ENCODE measurements at places on chromosomes 5 and 9.

DNA sequence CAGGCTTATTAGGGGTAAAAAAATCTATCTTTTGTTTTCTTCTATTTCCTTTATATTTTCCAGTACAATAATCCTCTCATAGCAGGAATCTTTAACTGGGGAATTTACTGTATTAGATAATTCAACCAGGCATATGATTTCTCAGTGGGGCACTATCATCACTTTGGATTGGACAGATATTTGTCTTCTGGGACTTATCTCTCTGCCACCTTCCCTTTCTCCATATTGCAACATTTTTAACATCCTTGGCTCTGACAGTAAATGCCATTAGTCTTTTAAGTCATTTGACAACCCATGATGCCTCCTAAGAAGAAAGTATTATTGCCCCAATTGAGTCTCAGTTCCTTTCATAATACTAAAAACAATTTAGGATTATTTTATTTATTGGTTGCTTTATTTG lies 304.1 kb downstream of the FGF10 start:
- DNase-seq: no peak

DNA sequence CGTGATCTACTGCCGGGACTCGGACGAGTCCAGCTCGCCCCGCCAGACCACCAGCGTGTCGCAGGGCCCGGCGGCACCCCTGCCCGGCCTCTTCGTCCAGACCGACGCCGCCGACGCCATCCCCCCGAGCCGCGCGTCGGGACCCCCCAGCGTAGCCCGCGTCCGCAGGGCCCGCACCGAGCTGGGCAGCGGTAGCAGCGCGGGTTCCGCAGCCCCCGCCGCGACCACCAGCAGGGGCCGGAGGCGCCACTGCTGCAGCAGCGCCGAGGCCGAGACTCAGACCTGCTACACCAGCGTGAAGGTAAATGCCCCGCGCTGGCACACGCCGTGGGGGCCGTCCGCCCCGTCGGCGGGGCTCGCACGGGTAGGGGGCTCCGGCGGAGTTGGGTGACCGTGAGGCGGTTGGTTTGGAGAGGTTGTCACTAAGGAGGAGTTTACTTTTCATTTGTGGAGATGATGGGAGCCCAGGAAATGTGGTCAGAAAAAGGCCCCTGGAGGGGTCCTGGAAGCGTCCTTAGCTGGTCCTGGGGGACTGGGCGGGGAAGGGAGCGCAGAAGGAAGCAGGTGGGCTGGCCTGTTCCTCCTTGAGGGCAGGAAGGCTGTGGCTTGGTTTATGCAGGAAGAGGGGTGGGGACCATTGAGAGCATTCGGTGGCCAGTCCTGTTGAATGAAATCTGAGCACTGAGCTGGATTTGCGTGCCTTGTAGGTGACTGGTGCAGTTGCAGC lies 647 bp downstream of the PDE8B start:
- DNase-seq: no peak

DNA sequence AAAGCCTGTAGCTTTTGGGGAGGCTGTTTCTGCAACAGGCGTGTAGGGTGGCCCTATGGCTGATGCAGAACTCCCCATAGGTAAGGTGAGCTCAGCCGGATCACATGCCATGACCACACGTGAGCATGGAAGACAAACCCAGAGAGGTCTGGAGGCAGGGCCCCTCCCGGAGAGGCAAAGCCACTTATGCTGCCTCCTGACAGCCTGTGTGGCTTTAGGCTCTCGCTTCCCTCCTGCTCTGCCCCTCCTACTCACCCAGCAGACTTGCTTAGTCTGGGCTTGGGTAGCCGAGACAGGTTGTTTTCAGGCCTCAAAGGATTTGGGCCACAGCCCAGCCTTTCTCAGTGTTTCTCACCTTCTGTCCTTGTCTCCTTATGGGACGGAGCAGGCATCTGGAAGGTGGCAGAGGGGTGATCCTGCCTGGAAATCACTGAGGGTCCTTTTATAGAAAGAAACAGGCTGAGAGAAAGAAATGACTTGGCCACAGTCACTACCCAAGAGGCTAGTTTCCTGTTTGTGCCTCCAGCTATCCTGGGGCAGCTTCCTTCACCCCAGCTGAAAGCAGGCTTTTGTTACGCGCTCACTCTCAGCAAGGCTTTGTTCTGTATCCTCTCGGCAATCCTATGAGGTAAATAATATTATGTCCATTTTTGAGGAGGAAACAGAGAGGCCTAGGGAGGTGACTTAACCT lies 89.9 kb downstream of the DAB2IP start:
- DNase-seq: no peak

- no peak for DNase-seq
These were observed 13.6 kb downstream of the LCN10 start for GRCh38 chr9:136729144-136729543.

DNA sequence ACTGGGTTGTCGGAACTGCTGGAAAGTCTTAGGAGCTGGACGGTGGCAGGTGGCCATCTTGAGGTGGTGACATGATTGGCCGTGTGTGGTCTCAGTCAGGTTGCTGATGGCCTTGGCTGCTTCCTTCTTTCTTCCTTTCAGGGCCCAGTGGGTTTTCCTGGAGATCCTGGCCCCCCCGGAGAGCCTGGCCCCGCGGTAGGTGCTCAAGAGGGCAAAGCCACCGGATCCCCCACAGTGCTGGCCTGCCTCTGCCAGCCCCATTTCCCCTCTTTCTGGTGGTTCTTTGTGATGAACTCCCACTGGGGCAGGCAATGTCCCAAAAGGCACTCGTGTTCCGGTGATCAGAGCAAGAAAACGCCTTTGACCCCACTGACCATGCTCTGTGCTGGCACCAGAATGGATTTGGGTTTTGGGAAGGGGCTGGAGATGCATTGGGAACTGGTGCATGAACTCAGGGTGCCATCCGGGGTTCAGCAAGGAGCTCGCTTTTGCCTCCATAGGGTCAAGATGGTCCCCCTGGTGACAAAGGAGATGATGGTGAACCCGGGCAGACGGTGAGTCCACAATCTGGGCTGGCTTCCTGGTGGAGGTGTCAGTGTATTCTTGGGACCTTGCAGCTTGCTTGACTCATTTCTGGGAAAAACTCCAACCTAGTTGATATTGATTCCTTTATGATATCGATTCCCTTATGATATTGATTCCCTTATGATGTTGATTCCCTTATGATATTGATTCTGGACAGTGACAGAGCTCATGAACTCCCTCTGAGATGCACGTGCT lies 65.0 kb upstream of the FCN2 start:
- no peak for DNase-seq

- no peak for DNase-seq
These were observed 12.3 kb downstream of the IFNA21 start for GRCh38 chr9:21154018-21154608.

GRCh38 chr5:139707445-139708003 lies 59.4 kb downstream of the CXXC5 start:
- no peak for DNase-seq

DNA sequence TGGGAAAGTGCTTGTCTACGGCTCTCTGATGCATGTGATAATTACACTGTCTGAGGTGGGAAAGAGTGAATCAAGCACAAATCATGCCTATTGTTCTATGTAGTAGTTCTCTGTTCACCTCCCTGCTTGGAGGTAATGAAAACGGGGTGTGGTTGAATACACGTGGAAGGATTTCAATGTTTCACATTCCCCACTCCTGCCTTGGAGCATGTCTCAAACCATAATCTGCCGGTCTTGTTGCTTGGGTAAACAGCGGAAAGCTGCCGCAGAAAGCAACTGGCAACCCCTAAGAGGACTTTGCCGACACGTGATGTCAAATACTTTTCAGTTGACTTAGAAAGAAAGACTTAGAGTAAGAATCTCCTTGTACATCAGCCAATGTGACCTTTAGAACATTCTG lies 63.5 kb upstream of the MOCS2 start:
- no peak for DNase-seq

DNA sequence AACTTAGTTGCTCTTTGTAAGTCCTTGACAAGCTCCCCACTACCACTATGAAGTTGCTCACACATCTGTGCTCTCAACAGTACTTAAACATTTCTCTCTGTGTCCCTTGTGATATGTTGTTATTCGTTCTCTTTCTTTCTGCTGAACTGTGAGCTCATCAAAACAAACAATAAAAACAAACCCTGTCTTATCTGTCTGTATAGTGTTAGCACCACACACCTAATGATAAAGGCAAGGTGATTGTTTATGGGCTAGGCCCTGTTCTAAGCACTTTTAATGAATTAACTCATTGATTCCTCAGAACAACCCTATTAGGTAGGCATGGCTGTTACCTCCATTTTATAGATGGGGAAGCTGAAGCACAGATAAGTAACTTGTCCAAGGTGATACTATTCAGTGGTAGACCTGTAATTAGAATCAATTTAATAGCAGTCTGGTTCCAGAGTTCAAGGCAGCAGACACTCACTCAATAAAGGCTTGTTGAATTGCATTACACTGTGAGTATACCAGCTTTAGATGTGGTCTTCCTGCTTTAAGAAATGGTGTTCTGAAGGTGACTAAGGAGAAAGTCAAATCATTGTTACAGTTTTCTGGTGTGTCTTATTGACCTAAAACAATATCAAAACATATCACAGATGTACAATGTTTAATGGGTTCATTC lies 153.6 kb upstream of the ELL2 start:
- no peak for DNase-seq

DNA sequence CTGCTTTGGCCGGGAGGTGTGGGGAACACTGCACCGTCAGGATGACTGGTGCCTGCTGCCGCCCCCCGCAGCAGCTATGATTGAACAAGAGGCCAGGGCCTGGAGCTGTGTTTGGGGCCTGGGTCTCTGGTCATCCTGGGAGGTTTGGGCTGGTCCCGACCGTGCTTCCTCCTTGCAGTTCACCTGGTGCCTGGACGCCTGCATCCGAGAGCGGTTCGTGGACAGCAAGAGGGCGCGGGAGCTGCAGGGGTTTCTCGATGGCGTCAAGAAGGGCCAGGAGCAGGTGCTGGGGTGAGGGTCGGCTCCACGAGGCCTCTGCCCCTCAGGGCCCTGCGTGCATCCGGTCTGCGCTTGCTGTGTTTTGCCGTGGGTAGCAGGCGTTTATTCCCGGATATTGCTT lies 8.9 kb downstream of the NELFB start:
- no peak for DNase-seq

DNA sequence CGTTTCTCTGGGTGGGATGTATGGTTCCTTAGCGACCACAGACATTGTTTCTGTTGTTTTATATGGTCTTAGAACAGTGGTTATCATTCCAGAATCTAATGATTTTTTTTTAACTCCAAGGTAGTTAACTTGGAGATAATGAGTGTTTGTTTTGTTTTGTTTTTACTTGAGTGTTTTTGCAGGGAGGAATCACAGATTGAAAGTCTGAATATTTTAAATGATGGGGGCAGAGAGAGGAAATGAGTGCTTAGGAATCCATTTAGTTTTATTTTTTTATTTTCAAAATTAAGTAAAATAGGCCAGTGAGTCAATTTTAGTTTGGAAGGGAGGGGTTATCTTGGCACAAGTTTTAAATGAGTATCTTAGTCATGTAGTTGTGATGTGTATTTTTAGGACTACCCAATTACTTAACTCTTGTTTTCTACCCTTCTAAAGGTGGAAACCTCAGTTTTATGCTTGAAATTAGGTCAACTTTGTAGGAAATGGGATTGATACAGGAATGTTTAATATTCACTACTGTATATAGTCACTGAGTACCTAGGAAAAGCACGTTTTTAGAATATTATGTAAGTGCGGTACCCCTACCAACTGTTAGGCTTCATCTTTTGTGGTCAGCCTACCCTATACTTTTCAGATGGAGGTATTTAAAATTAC lies 2.0 kb downstream of the UBE2R2 start:
- DNase-seq: no peak

GRCh38 chr5:110329955-110330525 lies 396.4 kb downstream of the TMEM232 start:
- DNase-seq: no peak

DNA sequence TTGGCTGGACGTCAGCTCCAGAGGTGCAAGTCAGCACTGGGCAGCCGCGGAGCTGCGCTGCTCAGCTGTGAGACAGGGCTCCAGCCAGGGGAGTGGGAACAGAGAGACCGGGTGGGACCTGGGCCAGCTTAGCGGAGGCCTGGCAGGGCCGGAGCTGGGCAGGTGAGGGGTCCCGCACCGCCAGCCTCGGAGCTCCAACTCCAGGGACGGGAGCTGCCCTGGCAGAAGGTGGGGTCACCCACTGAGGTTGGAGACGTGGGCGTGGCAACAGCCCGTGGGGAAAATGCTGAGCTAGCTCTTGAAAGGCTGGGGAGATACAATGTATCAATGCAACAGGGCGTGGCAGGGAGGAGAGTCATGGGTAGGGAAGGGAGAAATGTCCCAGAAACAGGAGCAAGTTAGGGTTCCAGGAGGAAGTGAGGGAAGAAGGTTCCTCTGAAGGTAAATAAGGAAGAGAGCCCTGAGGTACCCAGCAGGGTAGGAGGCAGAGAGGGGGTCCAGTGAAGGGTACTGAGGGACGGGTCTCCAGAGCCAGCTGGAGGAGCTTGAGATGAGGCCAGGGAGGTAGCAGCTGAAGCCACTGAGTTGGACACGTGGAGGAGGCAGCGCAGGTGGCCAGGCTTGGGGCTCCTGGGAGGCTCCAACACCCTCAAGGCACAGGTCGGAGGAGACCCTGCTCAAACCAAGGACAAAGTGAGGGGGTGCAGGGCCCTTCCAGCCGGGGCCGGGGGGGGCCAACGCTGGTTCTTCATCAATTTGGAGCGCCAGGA lies 736 bp upstream of the NKD2 start:
- no peak for DNase-seq

- no peak for DNase-seq
These were observed 24.7 kb upstream of the TMEM171 start for GRCh38 chr5:73095564-73096238.

GRCh38 chr5:6730407-6730806 lies 17.2 kb downstream of the TENT4A start:
- no peak for DNase-seq

DNA sequence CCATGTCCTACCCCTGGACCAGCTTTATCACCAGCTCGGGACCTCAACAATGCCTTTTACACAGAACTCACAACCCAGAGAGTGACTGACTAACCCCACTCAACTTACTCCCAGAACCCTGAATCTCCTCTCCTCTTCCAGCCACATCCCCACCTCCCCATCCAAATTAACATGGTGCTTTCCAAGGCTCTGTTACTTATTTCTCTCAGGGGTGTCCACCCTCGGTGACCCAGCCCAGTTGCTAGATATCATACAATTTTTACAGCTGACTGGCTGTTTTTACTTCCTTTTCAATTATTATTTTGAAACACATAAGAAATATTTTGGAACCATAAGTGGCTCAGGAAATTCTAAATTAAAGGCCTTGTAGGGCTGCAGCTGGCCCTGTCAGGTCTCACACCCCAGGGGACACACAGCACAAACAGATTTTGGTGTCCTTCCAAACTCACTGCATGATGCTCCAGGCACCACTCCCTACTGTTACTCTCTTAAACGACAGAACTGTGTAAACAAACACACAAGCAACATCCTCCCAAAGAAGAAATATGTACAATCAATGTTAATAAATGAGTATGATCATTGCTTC lies 180.6 kb downstream of the ADAMTS12 start:
- no peak for DNase-seq

- no peak for DNase-seq
These were observed 170.9 kb downstream of the DCP2 start for GRCh38 chr5:113147537-113147936.

- DNase-seq: no peak
These were observed 91.0 kb upstream of the ALDH1B1 start for GRCh38 chr9:38301376-38302106.
